NCI-H1694 (cell line): ENCODE measurements at places on chromosomes 1 and 21.

GRCh38 chr1:43844114-43844513 lies 89.5 kb upstream of the ARTN start:
- no peak for DNase-seq

GRCh38 chr1:237901299-237901934 lies 10.7 kb upstream of the ZP4 start:
- peak; percentile 1 for DNase-seq

DNA sequence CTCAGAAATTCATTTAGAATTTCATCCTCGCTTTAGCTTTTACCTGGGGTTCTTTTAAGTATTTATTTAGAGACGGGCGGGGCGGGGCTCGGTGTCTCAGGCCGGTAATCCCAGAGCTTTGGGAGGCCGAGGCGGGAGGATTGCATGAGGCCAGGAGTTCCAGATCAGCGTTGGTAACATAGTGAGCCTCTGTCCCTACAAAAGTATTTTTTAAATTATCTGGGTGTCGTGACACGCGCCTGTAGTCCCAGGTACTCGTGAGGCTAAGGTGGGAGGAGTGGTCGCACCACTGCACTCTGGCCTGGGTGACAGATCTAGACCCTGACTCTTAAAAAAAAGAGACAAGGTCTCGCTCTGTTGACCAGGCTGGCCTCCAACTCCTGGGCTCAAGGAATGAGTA lies 942 bp upstream of the RSBN1 start:
- DNase-seq, result no peak

- no peak for DNase-seq
These were observed 39.8 kb upstream of the SELENON start for GRCh38 chr1:25760122-25760719.

GRCh38 chr1:49995734-49996133 lies 28.0 kb downstream of the AGBL4 start:
- no peak for DNase-seq

DNA sequence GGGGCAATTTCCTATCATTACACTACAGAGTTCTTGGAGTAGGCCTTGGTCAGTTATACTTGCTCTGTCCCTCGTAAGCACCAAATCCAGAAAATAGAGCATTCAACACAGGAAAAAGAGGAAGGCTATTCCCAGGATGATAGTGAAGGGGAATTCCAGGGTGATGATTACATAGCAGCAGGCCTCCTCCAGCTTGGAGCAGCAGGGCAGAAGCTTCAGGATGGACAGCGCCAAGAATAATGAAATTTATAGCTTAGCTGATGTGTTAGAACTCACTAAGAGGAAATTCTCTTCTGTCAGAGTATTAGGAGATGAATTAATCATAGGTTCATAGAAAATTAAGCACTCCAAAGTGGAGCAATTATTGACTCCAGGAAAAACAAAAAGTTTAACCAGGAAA lies 10.8 kb upstream of the SMAP2 start:
- no peak for DNase-seq

DNA sequence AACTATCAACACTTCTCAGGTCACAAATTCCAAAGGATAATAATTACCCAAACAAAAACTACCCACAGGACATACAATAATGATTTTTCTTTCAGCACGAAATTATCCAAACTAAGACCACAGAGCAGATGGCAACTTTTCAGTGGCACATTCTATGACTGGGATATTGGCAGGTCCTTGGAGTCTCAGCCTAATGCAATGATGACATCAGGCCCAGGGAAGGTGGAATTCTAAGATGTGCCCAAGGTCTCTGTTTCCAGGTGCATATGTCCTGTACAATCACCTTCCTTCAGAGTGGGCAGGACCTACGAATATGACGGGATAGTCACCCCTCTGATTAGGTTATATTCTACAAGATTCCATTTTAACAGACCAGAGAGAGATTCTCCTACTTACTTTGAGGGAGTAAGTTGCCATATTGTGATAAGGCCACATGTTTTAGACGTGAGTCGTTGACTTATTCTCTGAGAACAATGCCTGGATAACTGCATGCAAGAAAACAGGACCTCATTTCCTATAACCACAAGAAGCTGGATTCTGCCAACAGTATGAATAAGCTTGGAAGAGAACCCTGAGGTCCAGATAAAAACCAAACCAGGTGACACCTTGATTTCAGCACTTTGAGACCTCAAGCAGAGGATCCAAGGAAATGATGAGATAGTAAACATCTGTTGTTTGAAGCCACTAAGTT lies 69.9 kb downstream of the ZC3H11B start:
- no peak for DNase-seq

DNA sequence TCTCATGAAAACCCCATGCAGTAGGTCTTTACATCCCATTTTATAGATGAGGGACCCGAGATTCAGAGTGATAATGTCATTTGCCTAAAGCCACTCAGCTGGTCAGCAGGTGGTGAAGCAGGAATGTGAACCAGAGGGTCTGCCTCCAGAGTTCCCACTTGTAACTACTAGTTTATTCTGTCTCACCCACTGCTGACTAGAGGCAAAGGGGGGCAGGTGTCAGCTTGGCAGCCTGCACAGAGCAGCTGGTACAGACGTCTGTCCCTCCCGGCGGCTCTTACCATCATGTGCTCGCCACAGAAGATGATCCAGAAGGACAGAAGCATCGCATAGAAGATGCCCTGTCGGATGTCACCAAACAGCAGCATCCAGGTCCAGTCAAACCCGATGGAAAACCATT lies 82.4 kb downstream of the WLS start:
- peak; percentile 67 for DNase-seq

- peak; percentile 31 for DNase-seq
These were observed 82.4 kb downstream of the RAB3GAP2 start for GRCh38 chr1:220189750-220190347.

- DNase-seq, result no peak
These were observed 5.9 kb downstream of the TP73 start for GRCh38 chr1:3658231-3658615.
